T follicular helper cell (primary cell): ENCODE measurements at places on chromosomes 13 and 19.

GRCh38 chr13:48876289-48876688, 99.4 kb upstream of the FNDC3A start:
- DNase-seq = no peak

DNA sequence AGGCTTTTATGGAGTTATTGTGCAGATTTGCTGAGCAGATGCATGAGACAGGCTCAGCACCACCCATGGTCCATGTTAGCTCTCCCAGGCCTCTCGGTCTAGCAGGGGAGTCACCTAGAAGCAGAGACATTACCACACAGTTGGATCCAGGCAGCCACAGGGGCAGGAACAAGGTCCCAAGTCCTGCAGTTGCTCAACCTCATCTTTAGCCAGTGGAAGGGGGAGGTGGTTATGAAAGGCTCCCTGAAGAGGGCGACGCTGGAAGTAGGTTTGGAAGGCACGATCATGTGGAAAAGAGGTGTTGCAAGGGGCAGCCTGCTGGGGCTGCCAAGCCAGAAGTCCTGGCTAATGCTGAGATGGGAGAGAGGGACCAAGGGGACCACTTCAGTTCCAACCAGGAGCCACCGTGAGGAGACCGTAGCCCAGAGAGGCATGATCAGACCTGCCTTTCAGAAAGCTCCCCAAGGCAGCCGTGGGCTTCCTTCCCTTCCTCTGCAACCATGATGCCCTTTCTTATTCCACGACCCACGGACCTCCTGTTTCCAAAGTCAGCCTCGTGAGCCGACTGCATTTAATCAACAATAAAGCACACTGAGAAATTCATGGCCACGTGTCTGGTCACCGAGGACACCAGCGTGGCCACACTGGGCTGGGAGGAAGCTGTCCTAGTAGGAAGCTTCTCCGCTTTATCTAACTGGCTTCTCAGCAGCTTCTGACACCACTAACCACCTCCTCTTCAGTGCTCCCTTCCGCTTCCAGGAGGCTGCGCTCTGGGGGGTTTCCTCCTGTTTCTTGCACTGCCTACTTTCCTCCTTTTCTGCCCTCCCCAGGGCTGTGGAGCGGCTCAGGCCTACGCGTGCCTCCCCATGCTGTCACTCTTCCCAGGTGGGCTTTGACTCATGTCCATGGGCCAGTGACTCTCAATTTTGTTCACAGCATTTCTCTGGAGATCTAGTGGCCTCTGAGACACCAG, 2.6 kb downstream of the AP1M1 start:
- DNase-seq = no peak

DNA sequence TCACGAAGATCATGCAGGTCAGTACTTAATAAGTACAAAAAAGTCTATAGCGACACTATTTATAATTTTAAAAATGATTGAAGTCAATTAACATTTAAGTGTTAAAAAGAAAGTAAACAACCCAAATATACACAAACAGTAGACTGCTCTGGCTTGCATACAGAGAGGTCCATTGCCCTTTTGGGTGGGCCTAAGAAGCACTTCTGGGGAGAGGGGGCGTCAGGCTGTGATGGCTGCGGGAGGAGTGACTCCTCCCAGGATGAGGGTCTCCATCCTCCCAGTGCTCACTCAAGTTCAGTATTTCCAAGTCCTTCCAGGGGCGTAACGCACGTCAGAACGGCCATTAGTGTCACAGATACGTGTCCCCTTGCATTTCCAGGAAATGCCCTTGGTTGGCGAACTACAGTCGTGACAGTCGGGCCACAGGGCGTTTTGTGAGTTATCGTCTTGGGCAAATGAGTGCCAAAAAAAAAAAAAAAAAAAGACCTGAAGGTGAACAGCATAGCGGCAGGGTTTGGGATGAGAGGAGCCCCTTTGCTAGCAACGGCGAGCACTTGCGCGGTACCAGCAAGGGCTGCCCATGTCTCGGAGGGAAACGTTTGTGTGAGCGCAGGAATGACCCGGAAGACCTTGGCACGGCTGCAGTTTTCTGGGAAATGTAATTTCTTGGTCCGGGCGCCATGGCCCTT, at the start of gene SCGB2B2:
Gene SCGB2B2 (minus strand): TSS at position 463 of the 689 bp plus-strand sequence. CDS start 82,596 bp downstream, outside the sequence.
- DNase-seq = peak; percentile 64

GRCh38 chr19:16895467-16896145, 6.8 kb downstream of the F2RL3 start:
- no peak for DNase-seq

GRCh38 chr19:4233282-4233853, 4.0 kb downstream of the EBI3 start:
- DNase-seq = peak; percentile 48

- no peak for DNase-seq
Measured at GRCh38 chr19:58559275-58560006, 1.0 kb upstream of the UBE2M start.

DNA sequence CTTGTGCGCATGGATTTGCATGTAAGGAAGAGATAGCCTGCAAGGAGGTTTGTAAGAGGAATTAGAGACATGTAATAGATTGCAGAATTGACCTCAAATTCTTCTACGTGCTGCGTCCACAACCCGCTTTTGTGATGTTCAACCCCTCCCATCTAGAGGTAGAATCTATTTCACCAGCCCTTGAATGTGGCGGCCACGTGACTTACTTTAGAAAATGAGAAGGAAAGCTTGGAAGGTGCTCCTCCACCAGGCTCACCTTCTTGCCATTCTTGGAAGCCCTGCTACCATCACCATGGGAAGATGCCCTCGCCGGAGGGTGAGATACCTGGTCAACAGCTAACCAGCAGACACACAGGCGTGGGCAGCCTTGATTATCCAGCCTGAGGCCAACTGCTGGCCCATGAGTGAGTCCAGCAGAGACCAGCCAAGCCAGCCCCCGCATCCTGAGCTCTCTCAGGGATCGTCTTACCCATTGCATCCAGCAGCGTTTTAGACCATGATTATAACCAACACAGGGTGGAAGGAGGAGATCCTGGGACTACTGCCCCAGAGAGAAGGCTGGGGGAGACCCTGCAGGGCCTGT, 7.6 kb upstream of the PEPD start:
- DNase-seq = no peak

- no peak for DNase-seq
Measured at GRCh38 chr19:4554717-4555116, 4.8 kb downstream of the SEMA6B start.

DNA sequence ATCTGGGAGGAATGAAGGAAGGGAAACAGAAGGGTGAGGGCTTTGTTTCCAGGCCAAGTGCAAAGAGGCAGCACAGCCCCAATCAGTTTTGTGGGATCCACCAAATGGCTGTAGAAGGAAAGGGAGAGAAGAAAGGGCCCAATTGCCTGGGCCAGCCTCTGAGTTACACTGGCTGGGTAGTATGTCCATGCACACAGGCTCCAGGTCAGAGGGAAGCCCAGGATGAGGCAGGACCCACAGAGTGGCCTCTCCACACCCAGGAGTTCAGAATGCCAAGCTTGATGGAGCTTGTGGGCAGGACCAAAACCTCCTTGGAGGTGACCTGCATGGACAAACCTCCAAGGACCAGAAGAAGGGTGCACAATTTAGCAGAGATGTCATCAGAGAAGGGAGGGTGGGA, 178.2 kb upstream of the TSHZ3 start:
- no peak for DNase-seq

- no peak for DNase-seq
Measured at GRCh38 chr19:46825731-46826055, 25.0 kb downstream of the AP2S1 start.

DNA sequence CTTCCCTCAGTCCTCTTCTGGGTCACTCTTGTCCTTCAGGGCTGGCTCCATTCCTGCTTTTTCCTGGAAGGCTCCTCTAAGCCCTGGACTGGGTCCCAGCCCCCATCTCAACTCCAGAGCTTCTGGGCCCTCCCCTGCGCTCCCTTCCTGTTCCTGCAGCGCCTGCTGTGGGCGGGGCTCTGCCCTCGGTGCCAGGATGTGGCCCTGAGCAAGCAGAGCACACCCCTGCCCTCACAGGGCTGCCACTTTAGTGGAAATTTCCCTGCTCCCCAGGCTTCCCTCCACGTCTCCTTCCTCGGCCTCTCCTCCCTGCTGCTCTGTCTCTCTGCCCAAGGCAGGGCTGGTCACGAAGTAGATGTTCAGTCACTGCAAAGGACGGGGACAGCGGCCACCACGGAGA, 28.8 kb downstream of the DPF1 start:
- no peak for DNase-seq

DNA sequence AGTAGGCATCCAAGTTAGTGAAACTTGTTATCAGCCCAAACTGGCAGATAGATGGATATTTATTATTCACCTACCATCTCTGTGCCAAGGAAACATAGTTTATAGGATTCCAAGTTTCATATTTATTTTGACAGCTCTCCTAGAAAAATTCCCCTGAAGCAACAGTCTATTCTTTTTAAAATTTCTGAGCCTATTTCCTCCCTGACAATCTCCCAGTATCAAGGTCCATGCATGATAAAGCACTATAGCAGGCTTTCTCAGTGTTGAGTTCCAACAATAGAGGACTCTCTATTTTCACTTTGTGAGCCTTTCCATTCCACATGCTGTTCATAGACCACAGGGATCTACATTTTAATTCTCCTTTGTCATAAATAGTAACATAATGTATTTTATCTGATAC, 312.6 kb downstream of the SLITRK6 start:
- DNase-seq = no peak

- no peak for DNase-seq
Measured at GRCh38 chr19:49057636-49058234, at the start of gene CGB7. Gene CGB7, minus strand, starts transcription at chr19:49057749. Its CDS starts 2,374 bp downstream, at chr19:49055375.

DNA sequence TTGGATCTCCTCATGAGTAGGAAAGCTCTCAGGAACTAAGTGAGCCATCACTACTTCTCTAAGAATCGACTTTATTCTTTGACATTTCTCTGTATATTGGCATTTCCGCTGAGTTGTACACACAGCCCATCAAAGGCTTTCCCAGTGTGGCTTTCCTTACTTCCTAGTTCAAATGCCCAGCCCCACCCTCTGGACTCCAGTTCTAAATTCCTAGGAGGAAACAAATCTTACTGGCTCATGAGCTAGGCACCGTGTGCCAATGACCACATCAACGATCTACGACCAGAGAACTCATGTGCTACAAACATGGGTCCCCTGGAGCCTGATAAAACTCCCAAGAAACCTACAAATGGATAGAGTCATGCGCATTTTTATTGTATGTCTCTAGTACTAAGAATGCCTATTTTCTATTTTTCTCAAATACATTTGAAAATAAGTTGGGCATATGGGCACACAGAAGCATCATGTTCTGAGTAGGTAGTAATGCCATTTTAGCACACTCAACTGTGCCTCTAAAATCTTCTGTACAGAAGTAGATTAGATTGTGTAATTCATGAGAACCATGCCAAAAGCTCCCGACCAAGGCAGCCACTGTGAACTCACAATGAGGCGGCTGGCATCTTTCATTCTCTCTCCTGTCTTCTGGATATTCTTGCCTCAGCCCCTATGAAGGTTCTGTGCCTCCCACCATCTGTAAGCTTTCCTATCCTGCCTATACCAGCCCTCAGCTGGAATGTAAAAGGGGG, 10.5 kb upstream of the RAP2A start:
- no peak for DNase-seq

DNA sequence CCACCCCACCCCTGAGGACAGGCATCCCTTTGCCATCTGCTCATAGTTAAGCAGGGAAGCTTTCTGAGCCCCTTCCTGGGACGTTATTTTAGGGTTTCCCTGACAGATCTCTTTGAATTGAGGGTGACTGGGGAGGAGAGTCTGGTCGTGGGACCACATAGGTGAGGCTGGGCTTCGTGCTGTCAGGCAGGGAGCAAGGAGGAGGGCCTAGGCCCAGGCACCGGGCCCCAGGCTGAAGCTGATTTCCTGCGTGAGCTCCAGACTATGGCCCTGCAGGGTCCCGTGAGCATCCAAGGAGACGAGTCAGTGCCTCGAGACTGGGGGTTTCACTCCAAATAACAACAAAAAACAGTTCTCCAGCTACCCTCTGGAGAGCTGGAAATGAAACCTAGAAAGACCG, 60.4 kb downstream of the MYO9B start:
- DNase-seq = no peak

- no peak for DNase-seq
Measured at GRCh38 chr13:44093607-44094564, 214.2 kb downstream of the LACC1 start.

DNA sequence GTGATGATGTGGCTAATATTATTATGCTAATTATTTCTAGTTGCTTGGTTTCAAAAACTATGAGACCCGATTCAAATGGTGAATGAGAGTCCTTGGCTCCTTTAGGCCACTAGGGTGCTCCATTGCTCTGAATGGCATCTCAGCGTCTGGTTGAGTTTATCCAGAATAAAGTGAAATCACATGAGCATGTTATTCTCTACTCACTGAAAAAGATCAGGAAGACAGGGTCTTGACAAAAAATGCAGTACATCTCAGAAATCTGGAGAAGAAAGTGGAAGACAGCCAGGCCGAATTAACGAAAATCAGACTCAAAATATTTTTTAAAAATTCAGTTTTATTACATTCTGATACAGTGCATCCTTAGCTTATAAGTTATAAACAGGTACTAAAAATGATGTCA, 516.2 kb downstream of the MYO16 start:
- no peak for DNase-seq

DNA sequence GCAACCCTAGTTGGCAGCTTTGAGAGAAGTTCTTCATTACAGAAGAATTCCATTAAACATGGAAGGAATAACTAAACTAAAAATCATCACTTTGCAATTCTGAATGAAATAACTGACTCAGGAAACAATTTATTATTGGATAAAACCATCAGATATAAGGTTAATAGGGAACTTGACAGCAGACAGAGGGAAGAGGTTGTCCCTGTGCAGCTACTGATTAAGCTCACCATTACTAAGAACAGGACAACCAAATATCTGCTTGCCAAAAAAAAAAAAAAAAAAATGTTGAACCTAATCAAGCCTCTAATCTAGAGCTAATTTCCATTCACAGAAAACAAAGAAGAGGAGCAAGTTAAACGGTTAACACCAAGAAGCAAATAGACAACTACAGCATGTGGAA, 12.8 kb downstream of the N4BP2L2 start:
- no peak for DNase-seq

GRCh38 chr13:53445686-53446085, 417.1 kb downstream of the OLFM4 start:
- no peak for DNase-seq

DNA sequence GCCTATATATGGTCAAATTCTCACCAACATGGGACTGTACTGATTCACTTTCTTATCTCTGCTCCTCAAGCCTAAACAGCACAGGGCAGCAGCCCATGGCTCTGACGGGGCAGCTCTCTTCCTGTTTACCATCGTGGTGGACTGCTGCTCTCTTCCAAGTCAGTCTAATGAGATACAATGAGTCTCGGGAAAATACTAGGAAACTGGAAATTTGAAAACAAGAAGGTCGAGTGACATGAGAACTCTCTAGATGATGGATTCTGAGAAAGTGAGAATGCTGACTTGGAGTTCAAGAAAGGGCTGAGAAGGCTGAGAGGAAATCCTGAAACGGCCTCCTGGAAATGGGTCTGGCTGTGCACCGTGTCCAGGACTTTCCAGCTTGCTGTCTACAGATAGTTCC, 122.8 kb upstream of the ARGLU1 start:
- no peak for DNase-seq

- DNase-seq = no peak
Measured at GRCh38 chr13:52701728-52702465, 37.7 kb downstream of the CNMD start.

DNA sequence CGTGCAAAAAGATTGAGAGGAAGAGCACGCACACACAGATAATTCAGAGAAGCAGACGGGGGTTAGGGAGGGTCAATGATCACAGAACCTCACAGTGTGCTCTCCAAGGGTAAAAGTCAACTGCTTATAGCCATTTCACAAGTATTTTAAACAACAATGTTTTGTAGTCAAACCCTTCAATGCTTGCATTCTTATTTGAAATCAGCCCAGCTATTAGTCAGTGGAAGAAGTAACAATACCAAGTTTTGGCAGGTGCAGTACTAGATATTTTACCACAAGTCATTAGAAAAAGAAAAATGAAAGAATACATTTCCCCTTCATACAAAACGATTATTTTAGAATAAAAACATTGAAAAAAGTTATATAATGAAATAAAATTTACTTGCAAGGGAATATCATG, 2.6 kb downstream of the CSNK1A1L start:
- no peak for DNase-seq
